ENCODE measurements at places on chromosomes 4 and X. TPM values are rescaled to one million over a fixed set of nuclear protein-coding genes. Genes with fewer than 3 reads are reported as not detected.
A peak's percentile ranks its signal among the peaks of the same experiment; 100 is the strongest.

- no peak for DNase-seq
Measured at GRCh38 chr4:168755598-168756477, 254.2 kb downstream of the CBR4 start.

GRCh38 chr4:54976682-54977081 is 148.7 kb downstream of the KDR start:
- DNase-seq: no peak

The TRIML2 gene
- total RNA-seq: not detected

GRCh38 chr4:185424905-185425646 is 688 bp downstream of the UFSP2 start:
- DNase-seq: no peak

GRCh38 chr4:100889401-100889800 is 371.6 kb upstream of the EMCN start:
- no peak for DNase-seq

GRCh38 chr4:156999175-156999517 is 27.5 kb upstream of the PDGFC start:
- no peak for DNase-seq

- DNase-seq: no peak
Measured at GRCh38 chrX:147738265-147738664, 173.5 kb upstream of the FMR1 start.

The CT47C1 gene
- not detected for total RNA-seq

The GPR78 gene
- not detected for total RNA-seq

DNA sequence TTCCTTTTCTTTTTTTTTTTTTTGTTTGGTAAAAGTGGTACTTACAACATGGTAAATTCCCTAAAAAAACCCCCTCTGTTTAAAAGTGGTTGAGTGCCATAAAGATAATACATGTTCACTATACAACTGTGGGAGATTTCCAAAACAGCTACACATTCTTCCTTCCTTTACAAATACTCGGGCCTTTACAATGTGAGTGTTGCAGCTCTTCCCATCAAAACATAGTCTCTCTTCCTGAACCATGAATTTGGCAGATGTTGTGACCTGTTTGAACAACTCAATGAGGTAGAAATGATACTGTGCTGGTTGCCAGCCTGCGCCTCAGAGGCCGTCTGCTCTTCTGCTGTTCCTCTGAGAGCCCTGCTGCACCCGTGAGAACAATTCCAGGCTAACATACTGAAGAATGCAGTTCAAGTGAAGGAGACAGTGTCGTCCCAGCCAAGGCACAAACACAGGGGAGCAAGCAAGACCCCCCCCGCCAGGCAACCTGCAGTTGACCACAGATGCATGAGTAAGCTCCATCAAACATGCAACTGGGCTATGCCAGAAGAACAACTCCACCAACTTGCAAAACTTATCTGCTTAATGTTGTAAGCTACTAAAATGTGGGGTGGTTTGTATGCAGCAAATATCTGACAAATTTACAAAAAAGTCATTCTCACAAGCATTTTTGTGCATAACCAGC is 645.0 kb downstream of the PCDH7 start:
- DNase-seq: no peak

GRCh38 chrX:141669689-141670088 is 28.9 kb downstream of the SPANXD start:
- no peak for DNase-seq

DNA sequence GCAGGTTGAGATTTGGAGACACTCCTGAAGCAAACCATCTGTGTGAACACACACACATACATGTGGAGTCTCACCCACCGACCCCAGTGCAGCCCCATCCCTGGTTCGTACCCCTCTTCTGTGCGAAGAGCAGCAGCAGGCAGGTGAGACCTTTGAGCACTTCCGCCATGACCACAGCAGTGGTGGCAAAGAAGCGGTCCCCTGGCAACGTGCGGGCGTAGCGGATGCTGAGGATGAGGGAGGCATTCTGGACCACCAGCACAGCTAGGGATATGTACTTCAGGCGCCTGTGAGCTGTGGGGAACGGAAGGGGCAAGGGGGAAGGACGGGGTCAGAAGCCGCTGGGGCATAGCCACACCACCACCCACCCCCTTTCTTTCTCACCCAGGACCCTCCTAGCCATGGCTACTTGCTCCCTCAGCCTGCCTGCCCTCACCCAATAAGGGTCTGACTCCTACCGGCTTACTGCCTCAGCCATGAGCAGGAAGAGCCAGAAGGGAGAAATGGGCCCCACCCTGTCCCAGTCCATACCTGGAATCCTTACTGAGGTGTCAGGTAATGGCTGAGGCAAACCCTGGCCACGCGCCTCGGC is 1.6 kb downstream of the SLC35A2 start:
- DNase-seq: no peak

DNA sequence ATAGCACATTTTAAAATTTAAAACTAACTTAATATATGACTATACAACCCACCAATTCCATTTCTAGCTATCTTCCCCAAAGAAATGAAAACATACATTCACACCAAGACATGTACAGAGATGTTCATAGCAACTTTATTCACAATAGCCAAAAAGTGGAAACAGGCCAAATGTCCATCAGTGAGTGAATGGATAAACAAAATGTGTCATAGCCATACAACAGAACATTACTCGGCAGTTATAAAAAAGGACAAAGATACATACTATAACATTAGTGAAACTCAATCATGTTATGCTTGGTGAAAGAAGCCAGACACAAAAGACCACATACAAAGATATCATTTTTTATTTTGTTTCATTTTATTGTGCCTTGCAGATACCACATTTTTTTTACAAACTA is 396.8 kb downstream of the PACRGL start:
- no peak for DNase-seq

GRCh38 chr4:41696131-41696530 is 52.4 kb downstream of the PHOX2B start:
- DNase-seq: no peak

- DNase-seq: peak; percentile 77
Measured at GRCh38 chrX:48683411-48683982, at the start of gene WAS. WAS (plus strand) TSS chrX:48683799; CDS start chrX:48683854, 55 bp downstream.

The SLC16A2 gene
- 8.2 TPM for total RNA-seq

The CXCR3 gene
- 0.13 TPM for total RNA-seq

GRCh38 chr4:94455081-94455480 is 3.3 kb downstream of the PDLIM5 start:
- no peak for DNase-seq

DNA sequence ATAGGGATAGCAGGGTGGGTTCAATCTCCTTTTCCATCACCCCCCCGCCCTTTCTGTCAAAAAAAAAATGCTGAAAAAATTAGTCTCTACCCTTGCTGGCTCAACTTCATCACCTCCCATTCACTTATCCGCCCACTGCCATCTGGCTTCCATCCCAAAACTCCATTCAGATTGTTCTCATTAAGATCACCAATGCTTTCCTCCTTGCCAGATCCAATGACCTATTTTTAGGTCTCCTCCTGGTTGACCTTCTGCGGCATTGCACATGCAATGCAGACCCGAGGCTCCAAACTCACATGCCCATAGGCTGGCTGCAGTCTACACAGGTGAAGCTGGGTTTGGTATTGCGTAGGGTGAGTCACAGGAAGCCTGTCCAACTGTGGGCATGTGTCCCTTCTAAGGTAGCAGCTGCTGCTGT is 21.1 kb upstream of the STIM2 start:
- DNase-seq: no peak

The GLRB gene
- total RNA-seq: 23.1 TPM

The CCDC120 gene
- 1.7 TPM for total RNA-seq

The ARSJ gene
- total RNA-seq: 12.8 TPM

DNA sequence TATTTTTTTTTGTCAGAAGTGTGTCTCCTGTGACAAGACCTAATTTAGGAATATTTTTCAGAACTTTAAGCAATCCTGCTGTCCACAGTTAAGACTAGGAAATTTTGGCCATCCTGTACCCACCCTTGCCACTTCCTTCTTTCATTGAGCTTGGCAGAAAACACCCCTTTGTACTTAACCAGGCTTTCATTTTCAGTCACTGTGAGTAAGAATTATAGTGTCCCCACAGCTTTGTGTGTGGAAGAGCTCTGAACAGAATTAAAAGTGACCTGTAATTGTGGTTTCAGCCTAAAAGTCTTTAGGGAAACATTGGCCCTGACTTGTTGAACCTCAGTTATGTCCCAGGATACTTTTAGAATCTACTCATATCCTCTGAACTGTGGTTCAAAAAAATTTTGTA is 153.7 kb upstream of the BMP3 start:
- no peak for DNase-seq

GRCh38 chr4:82284475-82284857 is 89.3 kb downstream of the HNRNPD start:
- DNase-seq: no peak

GRCh38 chrX:9670136-9670814 is 95.4 kb downstream of the GPR143 start:
- DNase-seq: no peak

- no peak for DNase-seq
Measured at GRCh38 chr4:112520598-112521122, 4.7 kb upstream of the NEUROG2 start.

- DNase-seq: no peak
Measured at GRCh38 chrX:71091263-71091662, 4.4 kb upstream of the FOXO4 start.

- no peak for DNase-seq
Measured at GRCh38 chr4:159008671-159009070, 94.2 kb upstream of the RAPGEF2 start.

GRCh38 chr4:6313216-6313615 is 43.6 kb downstream of the WFS1 start:
- DNase-seq: no peak

The SPARCL1 gene
- 202 TPM for total RNA-seq

- DNase-seq: no peak
Measured at GRCh38 chrX:153610836-153611213, 11.9 kb upstream of the CCNQ start.

- no peak for DNase-seq
Measured at GRCh38 chr4:11634283-11634682, 205.6 kb upstream of the HS3ST1 start.

- no peak for DNase-seq
Measured at GRCh38 chr4:166823126-166823525, 411.2 kb downstream of the SPOCK3 start.

DNA sequence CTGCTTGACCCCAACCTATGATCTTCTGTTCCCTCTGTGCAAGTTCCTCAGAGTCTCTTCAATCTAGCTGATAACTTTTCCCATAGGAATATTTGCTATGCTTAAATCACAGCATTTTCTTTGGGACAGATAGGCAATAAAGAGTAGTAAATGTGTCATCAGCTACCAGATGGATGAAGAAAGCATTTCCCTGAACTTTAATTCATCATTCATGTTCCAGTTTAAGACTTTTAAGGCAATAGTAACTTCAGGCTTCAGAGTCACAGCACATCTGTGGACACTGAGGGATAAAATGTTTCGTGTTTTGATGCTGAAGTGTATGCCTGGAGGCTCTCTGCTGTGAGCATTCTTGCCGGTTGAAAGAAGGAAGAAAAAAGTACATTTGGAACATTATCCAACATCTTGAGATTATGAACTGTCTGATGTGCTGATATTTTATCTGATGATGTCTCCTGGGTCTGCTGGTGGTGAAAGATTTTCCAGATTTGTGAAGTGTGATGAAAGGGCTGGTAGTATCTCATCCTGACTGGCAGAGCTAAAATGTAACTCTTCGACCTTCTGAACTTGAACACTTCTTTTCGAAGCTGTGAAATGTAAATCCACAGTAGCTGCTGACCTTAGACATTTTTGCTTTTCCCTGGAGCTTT is 133.7 kb downstream of the DCLK2 start:
- no peak for DNase-seq

All from cardiac septum (tissue), 1 donor.